LNCaP clone FGC (cell line): ENCODE measurements at places on chromosomes 13 and 19.

- no peak for DNase-seq
These were observed 63.4 kb downstream of the INSR start for GRCh38 chr19:7230826-7231225.

DNA sequence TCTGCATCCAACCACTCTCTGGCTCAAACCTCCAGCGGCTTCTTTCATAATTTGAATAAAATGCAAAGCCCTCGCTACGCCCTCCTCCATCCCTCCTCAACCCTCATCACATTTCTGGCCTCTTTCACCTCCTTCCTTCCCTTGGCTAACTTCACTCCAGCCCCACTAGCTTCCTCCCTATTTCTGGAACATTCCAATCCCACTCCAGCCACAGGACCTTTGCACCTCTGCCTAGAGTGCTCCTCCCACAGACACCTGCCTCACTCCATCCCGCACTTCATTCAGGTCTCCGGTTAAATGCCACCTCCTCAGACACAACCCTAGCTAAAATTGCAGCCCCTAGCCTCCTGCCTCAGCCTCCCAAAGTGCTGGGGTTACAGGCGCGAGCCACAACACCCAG is 7.9 kb upstream of the DPF1 start:
- DNase-seq: no peak

DNA sequence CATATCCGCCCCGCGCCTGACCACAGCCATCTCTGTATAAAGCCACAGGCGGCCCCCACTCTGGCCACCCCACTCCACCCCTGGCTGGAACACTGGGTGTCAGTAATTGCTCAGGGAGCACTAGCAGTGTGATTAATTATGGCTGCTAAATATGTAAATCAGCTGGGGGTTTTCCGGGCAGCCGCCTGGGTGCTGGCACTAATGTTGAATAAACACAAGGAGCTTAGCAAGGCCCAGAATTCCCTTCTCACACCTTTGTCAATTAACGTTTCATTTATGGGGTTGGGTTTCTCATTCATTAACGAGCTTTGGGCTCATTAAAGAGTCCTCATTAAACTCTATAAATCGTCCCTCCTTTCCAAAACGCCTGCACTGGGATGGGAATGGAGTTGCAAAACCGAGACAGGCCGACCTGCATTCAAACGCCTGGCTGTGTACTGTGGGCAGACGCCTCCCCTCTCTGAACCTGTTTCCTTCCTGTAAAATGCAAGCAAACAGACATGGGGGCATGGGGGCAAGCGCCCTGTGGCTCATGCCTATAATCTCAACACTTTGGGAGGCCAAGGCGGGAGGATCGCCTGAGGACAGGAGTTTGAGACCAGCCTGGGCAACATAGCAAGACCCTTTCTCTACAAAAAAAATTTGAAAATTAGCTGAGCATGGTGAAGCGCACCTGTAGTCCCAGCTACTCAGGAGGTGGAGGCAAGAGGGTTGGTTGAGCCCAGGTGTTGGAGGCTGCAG is 17.7 kb upstream of the OLFM2 start:
- no peak for DNase-seq

GRCh38 chr13:51684076-51684475 is 99.8 kb downstream of the WDFY2 start:
- DNase-seq: no peak

DNA sequence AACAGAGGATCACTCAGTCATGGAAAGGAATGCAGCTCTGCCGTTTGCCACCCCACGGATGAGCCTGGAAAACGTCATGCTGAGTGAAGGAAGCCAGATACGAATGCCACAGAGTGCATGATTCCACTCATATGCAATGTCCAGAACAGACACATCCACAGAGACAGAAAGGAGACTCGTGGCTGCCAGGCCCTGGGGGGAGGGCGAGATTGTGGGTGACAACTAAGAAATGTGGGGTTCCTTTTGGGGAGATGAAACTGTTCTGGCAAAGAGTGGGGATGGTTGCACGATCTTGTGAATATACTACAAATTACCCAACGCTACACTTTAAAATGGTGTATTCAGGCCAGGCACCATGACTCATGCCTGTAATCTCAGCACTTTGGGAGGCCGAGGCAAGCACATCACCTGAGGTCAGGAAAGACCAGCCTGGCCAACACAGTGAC is 27.2 kb upstream of the NAPA start:
- no peak for DNase-seq

DNA sequence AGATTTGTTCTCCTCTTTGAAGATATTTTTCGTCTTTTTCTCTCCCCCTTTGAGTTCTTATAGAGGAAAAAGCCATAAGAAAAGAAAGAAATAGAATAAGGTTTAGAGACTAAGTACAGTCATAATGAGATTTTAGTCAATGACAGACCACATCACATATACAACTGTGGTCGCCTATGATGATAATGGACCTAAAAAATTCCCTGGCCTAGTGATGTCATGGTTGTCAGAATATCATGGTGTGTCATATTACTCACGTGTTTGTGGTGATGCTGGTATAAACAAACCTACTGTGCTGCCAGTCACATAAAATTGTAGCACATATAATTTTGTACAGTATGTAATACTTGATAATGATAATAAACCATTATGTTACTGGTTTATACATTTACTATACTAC is 1096.1 kb downstream of the OLFM4 start:
- no peak for DNase-seq

DNA sequence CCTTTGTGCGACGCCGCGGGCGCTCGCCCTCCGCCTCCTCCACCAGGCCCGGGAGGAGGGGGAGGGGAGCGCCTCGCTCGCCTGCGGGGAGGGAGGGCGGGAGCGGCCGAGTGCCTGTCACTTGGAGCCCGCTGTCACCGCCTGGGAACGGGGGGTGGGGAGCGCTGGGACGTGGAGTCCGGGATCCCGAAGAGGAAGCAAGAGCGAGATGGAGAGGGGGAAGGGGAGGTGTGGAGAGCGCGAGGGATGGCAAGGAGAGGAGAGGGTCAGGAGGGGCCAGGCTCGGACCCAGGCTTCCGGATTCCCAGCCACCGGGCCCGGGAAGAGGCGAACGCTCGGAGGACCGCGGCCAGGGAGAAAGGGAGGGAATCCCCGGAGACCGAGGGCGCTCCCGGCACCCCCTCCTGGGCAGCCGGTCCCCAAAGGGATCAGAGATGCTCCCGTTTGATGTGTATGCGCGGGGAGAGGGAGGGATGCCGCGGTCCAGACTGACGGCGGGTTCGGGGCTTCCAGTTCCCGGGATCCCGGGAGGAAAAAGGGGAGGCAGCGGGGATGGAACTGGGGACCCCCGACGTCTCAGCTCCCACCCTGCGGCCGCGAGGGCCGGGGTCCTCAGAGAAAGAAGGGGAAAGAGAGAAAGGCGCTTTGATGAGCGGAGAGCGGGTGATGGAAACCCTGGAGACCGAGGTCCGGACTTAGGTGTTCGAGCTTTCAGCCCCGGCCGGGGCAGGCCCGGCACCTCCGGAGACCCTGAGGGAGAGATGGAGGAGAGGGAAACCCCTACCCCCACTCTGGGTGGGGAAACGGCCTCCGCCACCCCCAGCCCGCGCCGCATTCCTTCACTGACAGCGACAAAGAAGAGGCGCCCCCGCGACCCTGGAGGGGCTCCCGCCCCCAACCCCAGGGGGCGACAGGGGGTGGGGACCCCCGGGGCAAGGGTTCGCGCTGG is 4.7 kb upstream of the DPF1 start:
- no peak for DNase-seq

- no peak for DNase-seq
These were observed 30.7 kb downstream of the HTR2A start for GRCh38 chr13:46866150-46866549.

DNA sequence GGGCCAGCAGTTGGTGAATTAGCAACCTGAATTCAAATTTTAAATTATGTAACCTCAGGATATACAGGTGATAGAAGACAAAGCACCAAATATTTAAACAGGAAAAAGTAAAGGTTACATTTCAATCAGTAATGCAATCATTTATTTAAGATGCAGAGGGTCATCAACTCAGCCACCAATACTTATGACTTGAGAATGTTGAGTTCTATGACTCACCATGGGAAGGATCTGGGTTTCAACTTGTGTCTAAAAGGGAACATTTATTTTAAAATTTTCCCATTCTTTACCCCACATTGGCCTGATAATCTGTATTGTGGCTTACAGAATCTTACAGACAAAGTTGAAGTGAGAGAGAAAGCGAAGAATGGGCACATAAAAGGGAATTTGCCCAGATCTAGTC is 418.0 kb downstream of the NDFIP2 start:
- no peak for DNase-seq

- peak; percentile 53 for DNase-seq
These were observed 83.0 kb downstream of the FLT1 start for GRCh38 chr13:28411831-28412353.

- peak; percentile 91 for DNase-seq
These were observed at the start of gene LSR for GRCh38 chr19:35248310-35249145. Gene LSR (plus strand): TSS chr19:35249002. CDS start chr19:35249023, 21 bp downstream.

DNA sequence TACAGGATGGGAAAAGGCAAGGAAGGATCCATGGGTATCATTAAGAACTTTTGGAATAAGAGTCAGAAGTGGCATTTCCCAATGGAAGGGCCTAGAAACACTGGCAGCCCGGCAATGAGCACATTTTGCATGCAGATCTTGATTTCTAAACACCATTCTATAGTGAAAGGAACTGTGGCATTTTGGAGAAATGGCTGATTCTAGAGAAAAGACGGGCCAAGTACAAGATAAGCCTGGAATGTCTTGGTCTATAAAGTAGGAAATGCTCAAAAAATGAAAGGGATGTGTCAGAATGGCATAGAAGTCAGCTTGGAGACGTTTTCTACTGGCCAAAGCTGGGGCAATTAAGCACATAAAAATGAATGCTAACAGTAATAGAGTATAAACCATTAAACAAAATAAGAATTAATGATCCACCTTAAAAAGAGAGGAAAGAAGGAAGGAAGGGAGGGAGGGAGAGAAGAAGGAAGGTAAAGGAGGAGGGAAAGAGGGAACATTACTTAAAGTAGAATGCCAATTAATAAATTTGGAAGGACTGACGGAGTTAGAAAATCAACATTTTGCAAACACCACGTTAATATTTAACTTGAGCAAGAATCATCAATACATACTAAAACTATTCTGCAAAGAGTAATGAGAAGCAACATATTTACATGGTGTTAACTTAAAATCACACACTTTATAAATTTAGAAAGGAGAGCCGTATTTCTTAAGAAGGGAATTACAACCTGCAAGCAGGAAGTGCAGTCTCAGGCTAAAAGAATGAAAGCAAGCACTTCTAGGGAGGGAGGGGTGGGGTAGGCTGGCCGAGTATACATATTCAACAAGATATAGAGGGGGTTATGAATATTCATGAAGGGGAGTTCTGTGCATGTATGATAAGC is 78.9 kb downstream of the ANKRD10 start:
- DNase-seq: no peak

DNA sequence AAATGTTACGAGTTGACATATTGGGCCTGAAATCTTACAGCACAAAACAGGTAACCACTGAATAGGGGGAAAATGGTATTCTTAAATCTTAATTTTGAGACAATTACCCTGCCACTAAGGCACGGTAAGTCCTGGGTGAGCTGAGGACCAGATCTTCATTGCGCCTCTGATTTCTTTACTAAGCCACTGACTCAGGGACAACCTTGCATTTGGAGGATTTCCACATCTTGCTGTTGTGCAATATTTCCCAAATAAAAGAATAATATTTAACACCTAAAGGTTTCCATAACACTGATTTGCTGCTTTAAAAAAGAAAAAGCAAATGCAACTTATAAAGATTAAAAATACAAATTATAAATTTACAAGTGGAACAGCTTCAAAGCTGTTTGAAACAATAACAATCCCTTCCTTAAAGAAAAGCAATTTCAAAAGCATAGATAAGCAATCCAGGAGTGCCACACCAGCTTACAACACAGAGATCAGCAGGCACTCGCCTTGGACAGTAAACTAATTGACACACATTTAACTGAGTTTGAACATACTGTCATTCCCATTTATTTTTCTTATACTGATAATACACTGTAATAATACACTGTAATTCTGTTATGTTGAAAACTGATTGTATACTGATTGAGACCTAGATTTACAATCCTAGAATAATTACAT is 79.6 kb upstream of the DOCK9 start:
- no peak for DNase-seq

DNA sequence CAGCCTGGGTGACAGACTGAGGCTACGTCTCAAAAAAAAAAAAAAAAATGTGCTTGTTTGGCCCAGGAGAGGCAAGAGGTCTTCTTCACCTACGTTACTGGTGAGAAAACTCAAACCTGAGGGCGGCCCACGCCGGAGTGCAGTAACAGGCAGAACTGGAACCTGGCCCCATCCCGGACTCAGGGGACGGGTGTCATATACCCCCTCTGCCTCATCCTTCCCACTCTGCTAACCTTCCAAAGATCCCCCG is 414 bp upstream of the ADAT3 start:
- no peak for DNase-seq

GRCh38 chr13:20340136-20340758 is 108.1 kb upstream of the GJB6 start:
- no peak for DNase-seq
